ENCODE measurements at places on chromosomes 2 and 18.

- no peaks in the 10 kb centered on the region for H3K36me3 ChIP-seq
- H3K4me1 ChIP-seq: peaks cover 21% of the 10 kb centered on the region
- H3K4me3 ChIP-seq: no peak overlapping the region
- no peaks in the 10 kb centered on the region for H3K27me3 ChIP-seq
Measured at GRCh38 chr2:204643326-204643725, 98.1 kb downstream of the PARD3B start.

- H3K27ac ChIP-seq: no peak overlapping the region
- no peaks in the 10 kb centered on the region for H3K27me3 ChIP-seq
- no peak overlapping the region for H3K4me3 ChIP-seq
Measured at GRCh38 chr18:23196119-23197007, 61.1 kb downstream of the CABLES1 start.

GRCh38 chr2:15842758-15843666 lies 97.3 kb upstream of the MYCN start:
- no peak overlapping the region for H3K4me3 ChIP-seq
- peak; percentile 79 for DNase-seq
- no peak overlapping the region for H3K27ac ChIP-seq
- no peaks in the 10 kb centered on the region for H3K4me1 ChIP-seq

DNA sequence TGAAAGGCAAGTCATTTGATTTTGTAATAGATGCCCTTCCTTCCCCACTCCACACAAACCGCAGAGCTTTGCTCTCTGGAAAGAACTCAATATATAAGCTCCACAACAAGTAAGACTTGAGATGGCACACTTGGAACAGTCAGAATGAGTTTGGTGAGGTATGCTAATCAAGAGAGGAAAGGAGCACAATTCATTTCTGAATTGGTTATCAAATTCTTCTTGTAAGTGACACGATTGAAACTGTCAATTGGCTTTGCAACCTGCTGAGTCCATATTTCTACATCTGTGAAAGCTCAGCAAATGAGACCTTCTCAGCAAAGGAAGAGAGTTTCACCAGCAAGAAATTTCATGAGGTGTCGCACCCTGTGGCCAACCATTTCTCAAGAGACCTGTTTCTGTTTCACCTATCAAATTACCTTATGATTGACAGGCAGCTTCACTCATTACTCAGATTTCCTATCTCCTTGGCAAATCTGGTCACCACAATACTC lies 19.1 kb downstream of the CTLA4 start:
- H3K36me3 ChIP-seq: no peaks in the 10 kb centered on the region
- H3K4me3 ChIP-seq: no peak overlapping the region
- no peak for DNase-seq
- H3K27me3 ChIP-seq: no peaks in the 10 kb centered on the region
- no peaks in the 10 kb centered on the region for H3K4me1 ChIP-seq

DNA sequence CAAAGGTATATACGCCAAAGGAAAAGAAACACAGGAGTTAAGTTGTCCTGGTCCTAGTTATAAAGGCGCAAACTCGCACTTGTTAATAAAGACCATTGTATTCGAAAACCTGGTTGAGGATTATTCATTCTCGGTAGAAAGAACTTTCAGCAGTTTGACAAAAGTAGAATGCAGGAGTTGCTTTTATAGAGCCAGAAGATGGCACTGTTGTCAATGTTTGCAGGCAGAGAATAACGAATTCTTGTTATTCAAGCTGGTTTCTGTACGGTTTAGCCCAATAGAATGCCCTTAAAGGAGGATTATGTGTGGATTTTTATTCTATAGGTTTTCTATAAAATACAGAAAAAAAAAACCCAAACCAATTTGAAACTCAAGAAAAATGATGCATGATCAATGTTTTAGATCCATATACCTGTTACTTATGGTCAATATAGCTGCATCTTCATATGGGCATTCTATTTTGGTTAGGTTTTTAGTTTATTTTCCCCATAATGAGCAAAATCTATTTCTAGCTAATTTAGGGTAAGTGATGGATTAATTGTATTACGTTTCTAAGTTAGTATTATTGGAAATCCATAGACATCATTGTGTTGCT lies 510.3 kb downstream of the PLCL1 start:
- no peak overlapping the region for H3K4me3 ChIP-seq
- H3K27me3 ChIP-seq: no peaks in the 10 kb centered on the region
- H3K27ac ChIP-seq: no peak overlapping the region
- no peaks in the 10 kb centered on the region for H3K36me3 ChIP-seq

DNA sequence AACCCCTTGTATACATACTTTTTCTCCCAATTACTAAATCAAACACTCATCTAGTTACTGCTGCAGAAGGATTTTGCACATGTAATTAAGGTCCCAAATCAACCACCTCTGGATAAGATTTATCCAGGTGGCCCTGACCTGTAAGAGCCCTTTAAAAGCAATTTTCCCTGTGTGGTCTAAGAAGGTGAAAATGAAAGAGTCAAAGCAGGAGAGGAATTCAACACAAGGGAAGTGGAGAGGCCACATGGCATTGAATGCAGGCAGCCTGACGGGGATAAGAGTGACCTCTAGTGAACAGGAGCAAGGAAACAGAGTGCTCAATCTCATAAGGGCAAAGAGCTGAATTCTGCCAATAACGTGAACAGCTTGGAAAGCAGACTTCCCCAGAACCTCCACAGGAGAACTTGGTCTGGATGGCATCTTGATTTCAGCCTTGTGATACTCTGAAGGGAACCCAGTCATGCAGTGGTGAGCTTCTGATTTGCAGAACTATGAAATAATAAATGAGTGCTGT lies 27.2 kb downstream of the PPP3R1 start:
- H3K27ac ChIP-seq: no peak overlapping the region
- no peaks in the 10 kb centered on the region for H3K27me3 ChIP-seq
- H3K36me3 ChIP-seq: no peaks in the 10 kb centered on the region

- no peaks in the 10 kb centered on the region for H3K36me3 ChIP-seq
- peak overlapping the region; percentile 88 for H3K27ac ChIP-seq
- DNase-seq: no peak
- no peaks in the 10 kb centered on the region for H3K27me3 ChIP-seq
- peak overlapping the region; percentile 63 for H3K4me3 ChIP-seq
- peaks cover 46% of the 10 kb centered on the region for H3K4me1 ChIP-seq
Measured at GRCh38 chr18:70289351-70290312, 787 bp downstream of the SOCS6 start.

DNA sequence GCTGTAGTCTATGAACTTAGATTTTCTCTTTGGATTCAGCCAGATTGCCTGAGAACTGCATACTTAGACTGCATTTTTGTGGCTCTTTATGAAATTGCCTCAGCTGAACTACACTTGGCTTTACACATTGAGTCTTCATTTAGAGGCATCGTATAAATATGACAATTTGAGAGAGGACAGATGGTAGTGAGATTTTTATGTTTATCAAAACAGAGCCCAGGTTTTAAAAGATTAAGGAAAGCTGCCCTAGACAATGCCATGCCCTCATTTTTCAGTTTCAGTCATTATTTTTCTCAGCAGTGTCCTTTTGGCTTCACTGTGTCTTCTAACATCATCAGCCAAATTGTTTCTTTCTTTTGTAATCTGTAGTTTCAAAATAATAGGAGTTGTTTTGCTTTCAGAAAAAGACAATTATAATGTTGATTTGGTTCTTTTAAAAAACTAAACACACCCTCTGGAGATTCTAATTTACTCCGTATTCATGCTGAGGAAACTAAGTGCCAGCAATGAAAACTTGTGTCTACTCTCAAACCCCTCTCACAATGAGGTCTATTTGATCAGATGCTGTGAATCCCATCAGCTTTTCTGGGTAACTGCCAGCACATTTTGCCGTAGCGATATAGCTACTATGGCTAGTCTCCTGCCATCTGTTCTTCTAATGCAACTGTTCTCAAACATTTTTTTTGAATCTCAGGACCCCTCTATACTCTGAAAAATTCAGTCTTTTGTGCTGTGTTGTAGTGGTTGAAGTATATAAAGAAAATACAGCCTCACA lies 46.2 kb downstream of the TWSG1 start:
- peak overlapping the region; percentile 40 for H3K27ac ChIP-seq
- no peak for DNase-seq
- no peaks in the 10 kb centered on the region for H3K27me3 ChIP-seq
- H3K4me3 ChIP-seq: no peak overlapping the region

GRCh38 chr2:24512404-24512803 lies 21.4 kb downstream of the NCOA1 start:
- no peak overlapping the region for H3K27ac ChIP-seq
- no peak overlapping the region for H3K4me3 ChIP-seq
- H3K4me1 ChIP-seq: peaks cover 70% of the 10 kb centered on the region

DNA sequence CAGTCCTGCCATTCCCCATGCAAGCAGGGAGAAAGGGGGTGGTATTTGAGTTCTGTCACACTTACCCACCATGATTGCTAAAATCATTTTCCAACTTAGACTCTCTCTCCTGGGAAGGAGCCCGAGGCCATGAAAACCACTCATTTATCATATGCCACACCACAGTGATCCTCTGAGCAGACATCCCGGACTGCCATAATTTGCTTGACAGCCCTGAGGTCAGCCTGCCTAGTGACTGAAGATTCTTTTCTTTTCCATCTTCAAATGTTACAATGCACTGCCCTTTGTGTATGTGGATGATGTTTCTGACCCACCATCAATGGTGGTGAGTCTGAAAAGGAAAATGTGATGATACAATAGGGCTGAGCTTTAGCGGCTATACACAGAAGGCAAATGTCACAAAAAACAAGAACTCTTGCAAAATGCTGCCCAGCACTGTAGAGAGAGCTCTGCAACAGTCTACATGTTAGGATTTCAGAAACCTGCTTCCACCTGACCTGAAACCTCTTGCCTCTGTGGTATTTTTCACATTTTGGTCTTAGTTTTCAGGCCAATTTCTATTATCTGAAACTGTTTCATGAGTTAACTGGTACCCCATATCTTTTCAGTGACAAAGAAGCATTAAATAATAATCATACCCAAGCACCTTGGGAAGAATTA lies 272.8 kb downstream of the ZNF385B start:
- no peaks in the 10 kb centered on the region for H3K36me3 ChIP-seq
- H3K27me3 ChIP-seq: no peaks in the 10 kb centered on the region
- no peak overlapping the region for H3K27ac ChIP-seq
- DNase-seq: no peak
- H3K4me1 ChIP-seq: no peaks in the 10 kb centered on the region

DNA sequence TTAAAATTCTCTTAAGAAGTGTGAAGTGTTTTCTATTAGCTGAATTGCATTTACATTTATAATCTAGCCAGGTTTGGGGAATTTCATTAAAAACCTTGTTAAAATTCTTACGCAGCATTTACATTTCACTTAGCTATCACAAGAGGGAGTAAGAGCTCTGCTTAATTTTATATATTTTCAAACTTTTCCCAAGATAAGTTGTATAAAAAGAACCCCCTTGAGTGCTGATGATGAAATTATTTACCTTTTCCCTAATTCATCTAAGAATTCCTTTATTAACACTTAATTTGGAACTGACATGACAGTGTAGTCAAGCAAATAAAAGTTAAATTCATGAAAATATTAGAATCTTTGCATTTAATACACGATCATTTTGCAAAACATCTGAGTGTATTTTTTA lies 54.2 kb upstream of the ZSWIM2 start:
- H3K27ac ChIP-seq: no peak overlapping the region
- H3K36me3 ChIP-seq: no peaks in the 10 kb centered on the region
- DNase-seq: no peak
- H3K4me1 ChIP-seq: no peaks in the 10 kb centered on the region
- no peak overlapping the region for H3K4me3 ChIP-seq

DNA sequence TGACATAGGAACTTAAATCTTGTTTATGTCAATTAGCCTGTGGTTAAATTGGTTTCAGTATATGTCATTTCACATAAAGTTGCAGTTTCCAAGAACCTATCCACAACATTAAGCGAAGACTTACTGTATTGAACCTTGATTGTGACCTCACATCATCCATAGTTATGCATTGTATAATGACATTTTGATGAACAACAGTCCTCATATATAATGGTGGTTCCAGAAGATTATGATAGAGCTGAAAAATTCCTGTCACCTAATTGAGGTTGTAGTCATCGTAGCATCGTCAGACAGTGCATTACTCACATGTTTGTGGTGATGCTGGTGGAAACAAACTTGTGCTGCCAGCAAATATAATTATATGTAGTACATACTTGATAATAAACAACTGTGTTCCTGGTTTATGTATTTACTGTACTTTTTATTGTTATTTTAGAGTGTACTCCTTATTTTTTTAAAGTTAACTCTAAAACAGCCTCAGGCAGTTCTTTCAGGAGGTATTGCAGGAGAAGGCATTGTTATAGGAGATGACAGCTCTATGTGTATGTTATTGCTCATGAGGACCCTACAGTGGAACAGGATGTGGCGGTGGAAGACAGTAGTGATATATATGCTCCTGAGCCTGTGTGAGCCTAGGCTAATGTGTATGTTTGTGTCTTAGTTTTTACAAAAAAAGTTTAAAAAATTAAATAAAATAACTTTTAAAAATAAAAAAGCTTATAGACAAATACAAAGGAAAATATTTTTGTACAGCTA lies 56.6 kb downstream of the UBE2E3 start:
- no peak overlapping the region for H3K4me3 ChIP-seq
- H3K4me1 ChIP-seq: peaks cover 4% of the 10 kb centered on the region
- no peak overlapping the region for H3K27ac ChIP-seq
- no peak for DNase-seq
- H3K27me3 ChIP-seq: no peaks in the 10 kb centered on the region
- no peaks in the 10 kb centered on the region for H3K36me3 ChIP-seq

DNA sequence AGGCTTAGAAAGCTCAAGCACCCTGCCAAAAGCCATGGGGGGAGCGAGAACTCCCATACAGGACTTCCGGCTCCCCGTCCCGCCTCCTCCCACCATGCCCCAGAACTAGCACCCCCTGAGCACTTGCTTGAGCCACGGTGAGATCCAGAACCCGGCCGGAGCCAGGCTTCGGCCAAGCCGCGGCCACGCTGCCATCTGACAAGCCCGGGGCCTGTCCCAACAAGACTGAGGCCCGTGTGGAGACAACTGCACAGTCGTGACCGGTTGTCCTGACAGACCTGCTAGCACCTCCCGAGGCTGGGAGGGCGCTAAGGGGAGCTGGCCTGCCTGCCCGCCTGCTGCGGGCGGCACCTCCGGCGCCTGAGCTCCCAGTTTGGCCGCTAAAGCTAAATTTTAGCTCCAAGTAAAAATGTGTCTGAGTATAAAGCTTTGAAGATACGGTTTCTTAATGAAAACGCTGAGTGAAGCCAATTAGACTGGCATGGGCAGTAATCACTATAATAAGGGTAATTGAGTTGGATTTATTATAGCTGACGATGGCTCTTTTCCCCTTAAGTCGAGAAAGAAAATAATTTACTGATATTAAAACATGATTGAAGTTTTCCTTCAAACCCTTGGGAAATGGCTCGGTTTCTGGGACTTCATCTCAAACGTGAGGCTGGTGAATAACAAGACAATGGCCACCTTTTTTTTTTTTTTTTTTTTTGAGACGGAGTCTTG lies 78.3 kb upstream of the ODC1 start:
- no peak for DNase-seq
- no peak overlapping the region for H3K4me3 ChIP-seq
- H3K36me3 ChIP-seq: no peaks in the 10 kb centered on the region

DNA sequence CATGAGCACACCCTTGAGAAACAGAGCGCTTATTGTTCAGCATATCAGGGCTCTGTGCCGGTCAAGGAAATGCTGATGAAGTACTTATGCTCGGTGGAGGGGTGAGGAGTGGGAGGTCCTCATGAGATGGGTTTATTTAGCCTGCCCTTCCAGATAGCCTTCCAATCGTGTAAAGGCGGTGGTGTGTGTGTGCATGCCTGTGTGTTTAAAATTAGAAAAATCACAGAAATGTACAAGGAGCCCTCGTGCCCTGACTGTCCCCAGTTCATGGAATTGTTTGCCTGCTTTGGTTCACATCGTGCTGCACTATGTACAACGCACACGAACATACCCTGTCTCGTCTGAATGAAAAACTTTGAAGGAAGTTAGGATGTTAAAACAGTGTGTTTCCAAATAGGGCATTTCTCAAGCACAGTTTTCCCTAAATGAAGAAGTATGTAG lies 158.6 kb downstream of the AQP4 start:
- no peaks in the 10 kb centered on the region for H3K27me3 ChIP-seq
- DNase-seq: no peak
- no peak overlapping the region for H3K4me3 ChIP-seq
